Activated naive CD4-positive, alpha-beta T cell (primary cell): ENCODE measurements at places on chromosomes 3 and 15.

GRCh38 chr3:71035314-71035713 lies 548.2 kb downstream of the FOXP1 start:
- DNase-seq = no peak

DNA sequence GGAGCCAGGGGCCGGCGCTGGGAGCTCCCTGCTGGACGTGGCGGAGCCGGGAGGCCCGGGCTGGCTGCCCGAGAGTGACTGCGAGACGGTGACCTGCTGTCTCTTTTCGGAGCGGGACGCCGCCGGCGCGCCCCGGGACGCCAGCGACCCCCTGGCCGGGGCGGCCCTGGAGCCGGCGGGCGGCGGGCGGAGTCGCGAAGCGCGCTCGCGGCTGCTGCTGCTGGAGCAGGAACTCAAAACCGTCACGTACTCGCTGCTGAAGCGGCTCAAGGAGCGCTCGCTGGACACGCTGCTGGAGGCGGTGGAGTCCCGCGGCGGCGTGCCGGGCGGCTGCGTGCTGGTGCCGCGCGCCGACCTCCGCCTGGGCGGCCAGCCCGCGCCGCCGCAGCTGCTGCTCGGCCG lies 1.5 kb downstream of the SMAD6 start:
- DNase-seq = no peak

DNA sequence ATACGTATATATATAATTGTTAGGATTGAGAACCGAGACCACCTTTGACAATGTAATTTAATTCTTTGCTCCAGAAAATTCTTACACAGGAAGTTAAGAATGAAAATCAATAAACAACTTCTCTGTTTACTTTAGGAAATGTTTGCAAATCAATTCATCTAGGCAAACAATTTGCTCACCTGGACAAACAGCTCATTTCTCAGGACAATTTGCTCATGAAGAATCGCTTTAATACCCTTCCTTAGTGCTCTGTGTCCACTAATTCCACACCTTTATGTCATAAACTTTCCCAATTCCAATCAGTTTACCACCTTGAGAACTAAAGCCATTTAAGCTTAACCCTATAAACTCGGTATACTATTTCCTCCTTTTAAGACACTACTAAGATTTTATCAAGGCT lies 292.2 kb downstream of the BCHE start:
- DNase-seq = no peak

DNA sequence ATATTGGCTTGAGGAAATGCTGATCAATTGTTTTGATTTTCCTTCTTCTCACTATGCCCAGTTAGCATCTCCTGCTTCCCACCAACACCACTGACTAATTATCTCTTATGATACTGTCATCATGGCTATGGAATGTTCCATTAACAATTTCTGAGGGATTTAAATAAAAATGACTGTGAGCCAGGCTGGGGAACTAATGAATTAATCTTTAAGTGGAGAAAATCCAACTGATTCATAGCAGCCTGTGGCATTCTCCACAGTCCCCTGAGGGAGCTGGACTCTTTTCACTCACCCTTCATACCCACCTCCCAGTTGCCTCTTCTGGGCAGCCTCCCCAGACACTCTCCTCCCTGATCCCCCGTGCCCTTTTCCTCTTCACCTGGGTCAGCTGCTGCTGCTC lies 353.6 kb downstream of the CLSTN2 start:
- DNase-seq = no peak

GRCh38 chr3:45545476-45545875 lies 49.1 kb upstream of the LIMD1 start:
- DNase-seq = no peak

GRCh38 chr3:66537735-66538134 lies 36.9 kb upstream of the LRIG1 start:
- DNase-seq = no peak

DNA sequence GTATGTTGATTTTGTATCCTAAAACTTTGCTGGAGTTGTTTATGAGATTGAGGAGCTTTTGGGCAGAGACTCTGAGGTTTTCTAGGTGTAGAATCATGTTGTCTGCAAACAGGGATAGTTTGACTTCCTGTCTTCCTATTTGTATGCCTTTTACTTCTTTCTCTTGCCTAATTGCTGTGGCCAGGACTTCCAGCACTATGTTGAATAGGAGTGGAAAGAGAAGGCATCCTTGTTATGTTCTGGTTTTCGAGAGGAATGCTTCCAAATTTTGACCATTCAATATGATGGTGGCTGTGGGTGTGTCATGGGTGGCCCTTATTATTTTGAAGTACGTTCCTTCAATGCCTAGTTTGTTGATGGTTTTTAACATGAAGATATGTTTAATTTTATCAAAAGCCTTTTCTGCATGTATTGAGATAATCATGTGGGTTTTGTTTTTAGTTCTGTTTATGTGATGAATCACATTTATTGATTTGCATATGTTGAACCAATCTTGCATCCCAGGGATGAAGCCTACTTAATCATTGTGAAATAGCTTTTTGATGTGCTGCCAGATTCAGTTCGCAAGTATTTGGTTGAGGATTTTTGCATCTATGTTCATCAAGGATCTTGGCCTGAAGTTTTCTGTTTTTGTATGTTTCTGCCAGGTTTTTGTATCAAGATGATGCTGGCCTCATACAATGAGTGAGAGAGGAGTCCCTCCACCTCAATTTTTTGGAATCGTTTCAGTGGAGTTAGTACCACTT lies 188.1 kb downstream of the MINAR1 start:
- DNase-seq = no peak

DNA sequence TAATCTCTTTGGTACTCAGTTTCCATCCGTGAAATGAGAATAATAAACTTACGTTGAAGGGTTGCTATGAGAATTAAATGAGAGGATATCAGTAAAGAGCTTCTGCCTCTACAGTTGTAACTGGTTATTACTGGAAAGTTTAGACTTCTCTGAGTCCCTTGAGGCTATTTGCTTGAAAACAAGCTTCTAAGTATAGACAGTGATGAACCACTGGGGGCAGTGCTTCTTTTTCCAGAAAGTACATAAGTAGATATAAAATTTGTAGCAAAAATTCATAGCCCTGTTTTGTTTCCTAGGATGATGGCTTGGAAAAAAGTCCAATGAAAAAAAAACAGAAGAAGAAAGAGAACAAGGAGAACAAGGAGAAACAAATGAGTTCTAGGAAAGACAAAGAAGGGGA lies 87.1 kb downstream of the RGMA start:
- DNase-seq = no peak

DNA sequence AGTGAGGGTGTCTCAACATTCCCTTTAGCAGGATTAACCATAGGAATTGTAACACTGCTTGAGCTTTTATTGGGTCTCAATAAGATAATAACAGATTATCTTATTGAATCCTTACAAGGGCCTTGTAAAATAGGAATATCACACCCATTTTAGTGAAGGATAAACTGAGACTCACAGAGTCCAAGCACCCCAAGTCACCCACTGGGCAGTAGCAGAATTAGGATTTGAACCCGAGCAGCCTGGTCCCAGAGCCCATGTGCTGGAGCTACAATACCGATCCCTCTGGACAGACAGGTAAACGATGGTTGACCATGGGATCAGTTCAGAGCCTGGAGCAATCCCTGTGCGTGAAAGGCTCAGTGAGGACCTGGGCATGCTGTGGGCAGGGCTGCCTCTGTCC lies 56.3 kb upstream of the MRPS22 start:
- no peak for DNase-seq

- no peak for DNase-seq
These were observed 47.2 kb downstream of the NCK1 start for GRCh38 chr3:136909187-136909586.

DNA sequence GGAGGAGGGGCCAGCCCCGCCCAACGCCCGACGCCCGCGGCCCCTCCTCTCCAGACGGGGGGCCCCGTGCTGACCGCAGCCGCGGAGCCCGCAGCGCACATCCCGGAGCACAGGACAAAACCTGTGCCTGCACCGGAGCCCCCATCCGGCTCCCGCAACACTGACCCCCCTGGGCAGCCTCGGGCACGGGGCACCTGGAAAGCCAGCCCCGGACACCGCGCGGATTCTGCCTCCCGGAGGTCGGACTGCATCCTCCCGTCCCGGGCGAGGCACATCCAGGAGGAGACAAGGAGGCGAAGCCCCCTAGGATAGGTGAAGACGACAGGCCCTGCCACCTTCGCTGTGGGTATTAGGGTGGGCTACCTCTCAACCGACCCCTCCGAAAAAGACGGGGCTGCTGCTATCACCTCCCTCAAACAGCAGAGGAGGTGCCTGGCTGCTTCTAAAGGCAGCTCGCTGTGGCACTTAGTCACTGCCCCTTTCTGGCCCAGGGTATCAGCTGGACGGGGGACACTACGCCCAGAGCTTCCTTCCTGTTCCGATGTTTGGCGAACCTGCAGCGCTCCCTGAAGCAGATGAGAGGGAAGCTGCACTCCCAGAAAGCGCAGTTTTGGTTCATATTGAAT lies 10.6 kb downstream of the XXYLT1 start:
- peak; percentile 37 for DNase-seq

DNA sequence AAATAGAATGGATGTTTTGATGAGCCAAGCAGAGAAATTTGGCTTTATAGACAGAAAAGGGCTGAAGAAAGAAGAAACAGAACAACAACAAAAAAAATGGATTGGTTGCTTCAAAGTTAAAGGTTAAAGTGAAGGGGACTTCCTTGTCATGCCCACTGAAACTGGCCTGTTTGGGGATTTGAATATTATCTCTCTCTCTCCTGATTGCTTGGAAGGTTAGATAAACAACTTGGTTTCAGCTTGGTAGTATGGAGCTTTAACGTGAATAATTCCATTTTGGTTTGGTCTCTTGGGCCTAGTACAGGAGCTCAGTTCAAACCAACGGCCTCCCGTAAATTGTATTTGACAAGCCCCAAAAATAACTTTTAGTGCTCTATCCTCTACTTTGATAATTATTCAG lies 70.8 kb upstream of the MBNL1 start:
- DNase-seq = no peak

GRCh38 chr15:70140025-70140542 lies 42.4 kb upstream of the TLE3 start:
- DNase-seq = no peak

GRCh38 chr3:154193000-154193615 lies 71.9 kb downstream of the ARHGEF26 start:
- DNase-seq = no peak

DNA sequence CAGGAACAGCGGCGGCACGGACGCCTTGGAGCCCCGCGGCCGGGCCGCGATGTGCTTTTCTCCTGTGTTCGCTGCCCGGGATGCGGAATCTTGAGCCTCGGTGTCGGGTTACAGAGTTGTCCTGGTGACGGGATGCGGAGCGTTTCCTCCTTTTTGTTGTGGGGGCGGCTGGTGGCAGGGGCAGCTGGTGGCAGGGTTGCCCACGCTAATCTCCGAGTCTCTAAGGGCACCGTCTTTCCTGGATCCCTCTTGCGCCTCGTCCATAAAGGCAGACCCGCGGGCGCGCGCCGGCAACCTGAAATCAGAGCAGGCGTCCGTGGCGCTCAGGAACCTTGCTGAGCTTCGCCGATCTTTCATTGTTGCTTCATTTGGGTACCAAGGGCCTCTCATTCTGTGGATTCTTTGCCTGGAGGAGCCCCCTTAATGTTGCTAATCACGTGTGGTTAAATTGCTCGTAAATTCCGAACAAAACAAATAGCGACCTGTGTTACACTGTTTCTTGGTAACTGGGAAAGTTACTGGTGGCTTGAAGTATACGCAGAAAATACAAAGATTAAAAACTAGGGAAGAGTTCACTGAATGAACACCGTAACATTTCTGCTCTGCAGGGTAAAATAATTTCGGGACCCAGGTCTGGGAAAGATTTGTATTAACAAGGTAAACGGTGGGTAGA lies 844 bp upstream of the PFN2 start:
- no peak for DNase-seq

DNA sequence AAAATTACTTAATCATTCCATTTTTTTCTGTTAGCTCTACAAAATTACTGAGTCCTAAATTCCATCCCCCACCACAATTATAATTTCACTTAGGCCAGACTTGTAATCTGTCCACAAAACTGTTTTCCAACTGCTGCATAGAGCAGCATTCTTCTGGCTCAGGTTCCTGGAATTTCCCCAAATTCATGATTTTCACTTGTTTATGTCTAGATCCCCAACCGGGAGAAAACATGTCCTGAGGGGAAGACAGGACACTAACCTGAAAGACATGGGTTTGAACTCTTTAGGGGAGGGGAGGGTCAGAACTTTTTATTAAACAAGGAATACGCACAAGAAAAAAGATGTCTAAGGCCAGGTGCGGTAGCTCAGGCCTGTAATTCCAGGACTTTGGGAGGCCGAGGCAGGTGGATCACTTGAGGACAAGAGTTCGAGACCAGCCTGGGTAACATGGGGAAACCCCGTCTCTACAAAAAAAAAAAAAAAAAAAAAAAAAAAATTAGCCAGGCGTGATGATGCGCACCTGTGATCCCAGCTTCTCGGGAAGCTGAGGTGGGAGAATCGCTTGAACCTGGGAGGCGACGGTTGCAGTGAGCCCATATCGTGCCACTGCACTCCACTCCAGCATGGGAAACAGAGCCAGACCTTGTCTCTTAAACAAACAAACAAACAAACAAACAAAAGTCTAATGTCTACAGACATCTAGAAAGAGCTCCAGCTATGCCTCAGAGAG lies 1.5 kb downstream of the ETFA start:
- DNase-seq = no peak

- DNase-seq = no peak
These were observed 519 bp downstream of the ABHD6 start for GRCh38 chr3:58237941-58238681.

- DNase-seq = no peak
These were observed 152.4 kb downstream of the LEKR1 start for GRCh38 chr3:156978481-156978961.

DNA sequence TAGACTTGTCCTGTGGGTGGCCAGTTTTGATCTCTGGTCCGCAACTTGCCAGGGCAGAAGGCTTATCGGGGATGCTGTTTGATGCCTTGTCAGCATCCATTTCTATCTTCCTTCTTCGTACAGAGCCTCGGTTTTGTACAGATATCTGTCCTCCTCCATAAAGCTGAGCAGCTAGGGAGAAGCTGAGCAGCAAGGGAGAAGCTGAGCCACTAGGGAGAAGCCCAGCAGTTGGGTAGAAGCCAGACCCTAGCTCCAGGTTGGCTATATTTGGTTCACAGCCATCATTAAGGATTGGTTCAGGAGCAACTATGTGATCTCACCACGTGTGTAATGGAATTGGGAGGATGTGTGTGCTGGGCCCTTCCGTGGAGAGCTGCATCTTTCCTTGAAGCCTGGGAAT lies 46.7 kb downstream of the PTPRG start:
- DNase-seq = no peak

DNA sequence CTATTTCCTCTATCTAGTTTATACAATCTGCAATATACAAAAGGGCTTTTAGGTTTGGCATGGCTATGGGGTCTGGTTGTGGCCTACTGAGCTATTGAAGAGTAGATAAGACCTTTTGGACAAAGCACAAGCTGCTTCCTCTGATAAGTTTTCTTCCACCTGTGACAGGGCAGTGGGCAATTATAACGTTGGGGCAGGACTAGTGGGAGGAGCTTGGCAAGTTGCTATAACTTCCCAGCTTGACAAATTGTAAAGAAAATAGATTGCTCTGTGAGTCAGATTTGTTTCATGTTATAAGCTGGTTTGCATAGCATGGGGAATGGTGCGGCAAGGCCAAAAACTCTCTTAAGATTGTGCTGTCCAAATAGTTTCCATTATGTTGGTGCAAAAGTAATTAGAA lies 64.9 kb downstream of the SLC7A14 start:
- no peak for DNase-seq

GRCh38 chr15:100200287-100200880 lies 141.4 kb downstream of the ADAMTS17 start:
- DNase-seq = no peak
